GM12864 (cell line): ENCODE measurements at places on chromosomes 16 and 17.

DNA sequence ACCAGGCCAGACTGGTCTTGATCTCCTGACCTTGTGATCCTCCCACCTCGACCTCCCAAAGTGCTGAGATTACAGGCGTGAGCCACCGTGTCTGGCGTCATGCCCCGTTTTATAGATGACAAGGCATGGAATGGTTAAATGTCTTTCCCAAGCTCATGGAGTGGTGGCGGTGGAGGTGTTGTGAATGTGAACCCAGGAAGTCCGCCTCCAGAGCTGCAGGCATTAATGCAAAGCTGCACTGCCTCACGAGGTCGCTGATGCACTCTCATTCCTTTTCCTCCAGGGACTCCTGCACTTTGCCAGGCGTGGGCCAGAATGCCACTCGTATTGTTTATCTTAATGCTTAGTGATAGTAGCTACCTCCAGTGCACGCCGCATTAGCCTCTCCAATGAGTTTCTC lies 149.6 kb downstream of the WWOX start:
- DNase-seq, result no peak

- DNase-seq, result no peak
Measured at GRCh38 chr16:51569203-51569931, 418.3 kb upstream of the SALL1 start.

DNA sequence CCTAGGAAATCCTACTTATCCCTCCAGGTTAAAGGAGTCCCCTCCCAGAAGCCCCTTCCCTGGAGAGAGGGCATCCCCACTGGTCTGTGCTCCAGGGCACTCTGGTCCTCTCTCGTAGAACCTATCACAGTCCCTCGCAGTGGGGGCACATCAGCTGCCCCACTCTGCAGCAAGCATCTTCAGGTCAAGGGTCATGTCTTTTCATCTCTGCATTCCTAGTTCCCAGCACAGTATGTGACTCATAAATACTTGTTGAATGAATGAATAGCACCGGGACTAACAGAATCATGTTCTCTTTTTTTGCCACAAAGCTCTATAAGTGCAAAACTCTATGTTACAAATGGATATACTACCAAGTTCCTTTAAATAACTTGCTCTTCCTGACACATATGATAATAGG lies 36.0 kb downstream of the RNF157 start:
- DNase-seq, result no peak

- peak; percentile 10 for DNase-seq
Measured at GRCh38 chr16:31071861-31072260, 2.2 kb downstream of the ZNF668 start.

GRCh38 chr16:35239561-35239960 lies 1780.1 kb downstream of the TP53TG3F start:
- DNase-seq, result no peak

DNA sequence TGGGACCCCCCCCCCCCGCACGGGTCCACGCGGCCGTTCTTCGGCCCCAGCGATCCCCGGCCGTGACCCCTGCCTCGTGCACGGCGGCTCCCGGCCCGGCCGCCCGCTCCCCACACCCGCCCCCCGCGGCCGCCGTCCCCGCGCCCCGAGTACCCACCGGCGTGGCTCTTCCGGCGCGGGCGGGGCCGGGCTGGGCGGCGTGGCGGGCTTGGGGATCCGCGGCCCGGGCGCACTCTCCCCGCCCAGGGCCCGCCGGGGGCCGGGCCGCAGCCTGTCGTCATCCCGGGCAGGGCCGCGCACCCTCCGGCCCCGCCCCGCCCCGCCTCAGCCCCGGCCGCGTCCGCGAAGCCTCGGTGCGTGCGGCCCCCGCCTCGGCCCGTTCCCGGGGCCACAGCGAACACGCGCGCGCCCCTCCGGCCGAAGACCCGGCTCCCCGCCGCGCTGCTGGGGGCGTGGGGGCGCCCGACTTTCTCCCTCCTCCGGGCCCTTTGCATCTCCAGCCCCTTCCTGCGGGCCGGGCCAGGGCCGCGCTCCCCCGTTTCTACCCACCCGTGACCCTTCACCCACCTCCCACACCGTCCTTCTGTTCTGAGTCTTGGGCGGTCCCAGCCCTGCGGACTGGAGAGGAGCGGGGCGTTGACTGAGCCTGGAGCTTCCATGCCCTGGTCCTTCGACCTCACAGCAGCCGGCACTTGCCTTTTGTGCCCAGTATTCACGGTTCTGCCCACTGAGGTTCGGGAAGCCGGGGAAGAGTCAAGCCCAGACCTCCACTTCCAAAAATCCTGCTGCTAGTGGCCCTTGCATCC lies 840 bp downstream of the MYO1C start:
- no peak for DNase-seq

GRCh38 chr16:71412270-71413160 lies 29.3 kb downstream of the TLE7 start:
- DNase-seq, result no peak

GRCh38 chr16:58307583-58308312 lies 12.9 kb upstream of the PRSS54 start:
- DNase-seq, result no peak

DNA sequence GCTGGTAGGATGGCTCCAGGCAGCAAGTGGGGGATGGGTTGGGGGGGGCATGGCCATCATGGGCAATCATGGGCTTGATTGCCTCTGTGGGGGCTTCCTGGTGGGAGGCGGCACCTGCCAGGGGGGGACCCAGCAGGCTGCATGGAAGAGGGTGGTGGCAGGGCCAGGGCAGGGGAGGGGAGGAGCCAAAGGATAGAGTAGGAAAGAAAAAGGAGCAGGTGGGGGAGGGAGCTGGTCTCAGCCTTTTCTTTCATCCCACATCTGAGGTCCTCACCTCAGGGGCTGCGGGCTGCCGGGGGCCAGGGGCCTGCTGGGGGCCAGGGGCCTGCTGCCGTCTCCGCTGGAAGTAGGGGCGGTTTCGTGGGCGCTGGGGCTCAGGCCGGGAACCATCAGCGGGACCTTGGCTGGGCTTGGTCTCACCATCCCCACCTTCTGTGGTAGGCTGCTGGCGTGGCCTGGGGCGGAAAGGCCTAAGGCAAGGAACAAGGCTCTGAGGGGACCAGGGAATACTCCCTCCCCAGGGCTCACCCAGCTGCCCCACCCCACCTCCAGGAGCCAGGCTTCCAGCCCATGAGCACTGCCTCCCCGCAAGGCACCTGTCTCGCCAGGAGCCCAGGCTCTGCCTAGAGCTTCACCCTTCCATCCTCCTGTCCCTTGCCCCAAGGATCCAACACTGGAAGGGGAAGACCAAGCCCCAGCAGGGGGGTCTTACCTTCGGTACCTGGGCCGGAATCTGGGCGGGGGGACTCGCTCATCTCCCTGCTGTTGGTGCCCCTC lies 5.0 kb downstream of the YBX2 start:
- DNase-seq, result no peak

- peak; percentile 10 for DNase-seq
Measured at GRCh38 chr17:13589658-13590057, 12.1 kb downstream of the HS3ST3A1 start.
